ENCODE measurements at places on chromosomes 13 and 19.

- DNase-seq = no peak
Observed at GRCh38 chr13:106517109-106517847, 18.2 kb downstream of the EFNB2 start.

GRCh38 chr13:57017357-57017756 is 123.4 kb upstream of the PRR20A start:
- no peak for DNase-seq

DNA sequence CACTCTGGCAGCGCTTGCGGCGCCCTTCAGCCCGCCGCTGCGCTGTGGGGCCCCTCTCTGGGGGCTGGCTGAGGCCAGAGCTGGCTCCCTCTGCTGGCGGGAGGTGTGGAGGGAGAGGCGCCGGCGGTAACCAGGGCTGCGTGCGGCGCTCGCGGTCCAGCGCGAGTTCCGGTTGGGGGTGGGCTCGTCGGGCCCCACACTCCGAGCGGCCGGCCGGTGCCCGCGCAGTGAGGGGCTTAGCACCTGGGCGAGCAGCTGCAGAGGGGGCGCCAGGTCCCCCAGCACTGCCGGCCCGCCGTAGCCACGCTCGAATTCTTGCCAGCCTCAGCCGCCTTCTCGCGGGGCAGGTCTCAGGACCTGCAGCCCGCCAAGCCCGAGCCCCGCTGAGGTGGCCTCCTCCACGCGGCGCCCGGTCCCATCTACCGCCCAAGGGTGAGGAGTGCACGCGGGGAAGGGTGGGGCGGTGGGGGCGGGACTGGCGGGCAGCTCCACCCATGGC is 879.0 kb upstream of the SLITRK5 start:
- DNase-seq = no peak

DNA sequence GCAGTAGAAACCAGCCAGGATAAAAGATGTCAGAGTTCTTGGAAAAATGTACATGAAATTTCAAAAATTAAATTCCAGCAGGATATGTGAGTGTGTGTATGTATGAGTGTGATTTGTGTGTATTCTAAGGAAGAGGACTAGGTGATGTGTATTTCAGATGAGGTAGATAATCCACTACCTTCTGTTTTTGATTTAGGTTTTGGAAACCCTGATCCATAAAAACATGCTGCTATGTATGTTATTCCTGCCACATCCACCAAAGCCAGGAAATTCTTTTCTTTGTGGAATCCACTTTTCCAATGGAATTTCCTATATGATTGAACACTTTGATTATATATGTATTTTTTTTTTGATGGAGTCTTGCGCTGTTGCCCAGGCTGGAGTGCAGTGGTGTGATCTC is 276.9 kb downstream of the UQCRFS1 start:
- no peak for DNase-seq

Measured in forelimb muscle (tissue), 1 donor.